ENCODE measurements at places on chromosomes 13 and 19.

DNA sequence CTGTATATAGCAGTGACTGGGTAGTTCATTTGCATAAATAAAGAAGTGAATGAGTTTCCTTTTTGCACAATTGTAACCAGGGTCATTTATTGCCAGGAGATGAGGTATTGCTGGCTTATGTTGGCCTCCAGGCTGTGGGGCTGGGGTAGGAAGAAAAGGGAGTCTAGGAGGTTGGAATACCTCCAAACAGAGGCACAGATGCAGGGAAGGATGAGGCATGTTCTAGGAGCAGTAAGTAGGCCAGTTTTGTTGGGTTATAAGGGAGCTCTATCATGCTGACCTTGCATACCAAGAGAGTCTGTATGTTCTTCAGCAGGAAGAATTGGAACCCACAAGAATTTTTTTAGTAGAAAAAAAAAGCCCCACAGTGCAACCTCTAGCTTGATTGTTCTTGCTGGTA, 17.2 kb upstream of the CYSLTR2 start:
- DNase-seq = no peak

DNA sequence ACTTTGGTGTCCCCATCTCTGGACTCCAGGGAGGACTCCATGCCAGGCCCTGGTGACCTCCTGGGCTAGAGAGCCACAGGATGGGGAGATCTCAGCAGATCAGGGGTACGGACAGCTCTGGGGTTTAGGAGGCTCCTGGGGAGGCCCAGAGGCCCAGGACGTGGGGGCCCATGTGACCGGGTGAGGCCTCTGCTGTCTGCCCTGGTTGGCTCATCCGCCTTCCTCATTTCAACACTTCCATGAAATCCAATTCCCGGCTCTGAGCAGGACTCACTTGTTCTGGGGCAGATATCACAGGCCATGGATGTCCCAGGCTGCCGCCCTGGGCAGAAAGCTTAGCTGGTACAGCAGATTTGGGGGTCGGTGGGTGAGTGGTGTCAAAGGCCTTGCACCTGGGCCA, 1.1 kb upstream of the PRAM1 start:
- DNase-seq = no peak

DNA sequence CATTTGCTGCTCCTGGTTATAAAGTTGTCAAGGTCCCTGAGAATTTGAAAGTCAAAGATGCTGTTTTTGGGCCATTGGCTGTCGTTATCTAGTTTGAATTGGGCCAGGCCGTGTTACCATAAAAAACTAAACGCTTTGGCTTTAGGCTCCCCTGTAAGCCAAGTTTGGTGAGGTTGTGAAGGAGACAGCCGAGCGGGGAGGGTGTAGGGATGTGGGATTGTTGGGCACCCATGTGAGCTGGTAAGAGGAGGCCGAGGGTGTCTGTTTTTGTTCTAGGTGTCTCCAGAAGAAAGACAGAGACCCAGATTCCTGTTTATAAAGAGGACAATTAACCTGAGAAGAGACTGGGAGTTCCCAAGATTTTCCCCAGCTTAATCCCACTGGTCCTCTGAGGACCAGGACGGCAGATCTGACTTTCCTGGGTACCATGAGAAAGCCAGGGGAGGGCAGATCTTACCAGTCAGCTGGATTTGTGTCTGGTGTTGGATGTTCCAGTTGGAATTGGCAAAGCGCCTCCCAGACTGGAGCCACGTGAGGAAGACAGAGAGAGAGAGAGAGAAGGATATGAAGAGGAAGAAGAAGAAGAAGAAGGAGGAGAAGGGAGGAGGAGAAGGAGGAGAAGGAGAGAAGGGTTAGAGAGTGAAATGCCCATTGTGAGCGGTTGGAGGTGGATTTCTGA, 25.1 kb downstream of the TMEM255B start:
- DNase-seq = no peak

DNA sequence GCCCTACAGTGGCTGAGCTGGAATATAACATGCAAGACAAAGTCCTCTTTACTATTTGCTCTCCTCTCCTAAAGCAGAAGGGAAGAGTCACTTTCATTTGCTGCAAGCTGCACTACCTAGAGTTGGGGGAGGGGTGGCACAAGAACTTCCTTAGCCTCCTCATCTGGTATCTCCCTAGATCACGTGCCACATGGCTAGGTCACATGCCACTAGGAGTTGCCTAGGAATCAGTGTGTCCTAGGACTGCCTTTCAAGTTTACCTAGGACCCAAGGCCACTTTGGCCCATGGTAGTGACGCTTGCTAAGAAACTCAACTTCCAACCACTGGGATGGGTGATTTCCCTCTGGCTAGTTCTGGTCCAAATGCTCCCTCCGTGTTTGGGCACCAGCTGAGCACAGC, 625.2 kb downstream of the DIAPH3 start:
- no peak for DNase-seq

All from Jurkat, Clone E6-1 (cell line).